ENCODE measurements at places on chromosomes 5 and 9. TPM values are rescaled to one million over a fixed set of nuclear protein-coding genes. Genes with fewer than 3 reads are reported as not detected.

DNA sequence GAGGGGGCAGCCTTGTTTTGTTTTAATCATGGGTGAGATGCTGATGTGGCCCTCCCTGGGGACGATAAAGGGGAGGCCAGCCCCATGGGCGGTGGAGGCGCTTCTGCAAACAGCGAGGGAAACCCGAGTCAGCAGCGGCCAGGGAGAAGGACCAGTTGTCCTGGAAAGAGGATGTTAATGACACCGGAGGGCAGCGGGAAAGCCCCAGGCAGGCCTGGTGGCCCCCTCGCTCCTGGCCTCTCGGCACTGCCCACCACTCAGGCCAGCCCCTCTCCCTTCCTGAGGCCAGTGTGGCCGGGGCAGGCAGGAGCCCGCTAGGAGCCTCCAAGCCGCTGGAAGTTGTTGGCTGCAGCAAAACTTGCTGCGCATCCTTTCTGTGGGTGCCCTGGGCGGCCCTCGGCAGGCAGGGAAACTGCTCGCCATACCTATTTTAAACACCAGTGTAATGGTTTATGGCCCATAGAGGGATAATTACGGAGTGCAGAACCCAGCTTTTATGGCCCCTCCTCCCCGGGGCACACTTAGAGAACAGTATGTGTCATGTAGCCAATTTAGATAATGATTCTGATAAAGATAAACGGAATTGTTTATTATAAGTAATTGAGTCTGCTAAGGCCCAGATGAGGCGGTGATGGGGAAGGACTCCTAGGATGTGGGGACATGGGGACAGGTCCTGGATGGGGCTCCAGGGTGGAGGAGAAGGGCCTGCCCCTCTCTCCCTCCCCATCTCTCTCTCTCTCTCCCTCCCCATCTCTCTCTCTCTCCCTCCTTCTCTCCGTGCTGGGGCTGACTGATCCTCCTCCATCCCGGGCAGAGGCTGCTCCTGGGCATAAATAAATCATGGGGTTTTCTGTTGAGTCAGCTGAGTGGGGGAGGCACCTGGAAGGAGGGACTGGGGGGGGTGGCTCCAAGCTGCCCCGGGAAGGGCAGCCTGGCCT lies 36.9 kb downstream of the LMX1B start:
- DNase-seq = no peak

DNA sequence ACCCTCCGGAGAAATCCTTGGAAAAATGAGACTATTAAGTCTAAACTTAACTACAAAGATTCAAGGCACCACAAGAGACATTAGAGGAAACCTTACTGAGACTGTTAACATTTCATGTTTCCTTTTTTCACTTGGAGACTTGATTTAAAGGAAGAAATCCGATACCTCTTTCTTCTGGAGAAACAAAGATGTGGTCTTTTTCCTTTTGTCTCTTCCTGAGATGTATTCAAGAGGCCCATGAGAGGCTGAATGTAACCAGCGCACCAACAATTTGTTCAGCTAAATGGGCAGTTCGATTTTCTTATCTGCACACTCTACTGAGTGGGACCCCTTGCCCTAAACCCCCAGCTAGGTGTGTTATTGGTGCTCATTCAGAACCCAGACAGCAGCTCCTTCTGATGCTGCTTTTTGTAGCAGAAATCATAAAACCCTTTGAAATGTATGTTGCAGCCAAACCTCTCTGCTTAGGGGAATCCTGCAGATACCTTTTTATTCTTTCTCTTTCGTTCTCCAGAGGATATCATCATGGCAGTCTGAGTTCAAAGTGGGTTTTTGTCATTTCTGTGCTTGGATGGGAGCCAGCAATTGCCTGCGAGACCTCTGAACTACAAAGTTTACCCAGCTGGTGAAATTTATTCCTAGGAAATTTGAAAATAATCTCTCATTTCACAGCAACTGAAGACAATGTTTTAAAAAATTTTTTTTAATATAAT lies 41.9 kb upstream of the ACTBL2 start:
- no peak for DNase-seq

- no peak for DNase-seq
Measured at GRCh38 chr9:107172979-107173347, 110.1 kb upstream of the RAD23B start.

DNA sequence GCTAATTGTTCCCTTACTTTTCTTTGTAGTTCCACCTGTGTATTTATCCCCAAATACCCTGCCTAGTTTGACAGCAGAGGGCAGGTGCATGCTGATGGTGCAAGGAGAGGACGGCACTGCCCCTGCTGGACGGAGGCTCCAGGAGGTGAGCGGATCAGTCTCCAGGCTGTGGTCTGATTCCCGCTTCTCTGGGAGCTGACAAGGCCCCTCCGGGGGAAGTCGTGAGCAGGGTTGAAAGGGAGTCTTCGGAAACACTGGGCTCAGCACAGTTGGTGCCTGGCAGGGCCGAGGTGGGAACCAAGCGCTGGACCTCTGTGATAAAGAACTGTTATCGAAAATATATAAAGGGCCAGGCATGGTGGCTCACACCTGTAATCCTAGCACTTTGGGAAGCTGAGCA lies 52.9 kb downstream of the RASGEF1C start:
- no peak for DNase-seq

MED27 gene
- 21.3 TPM for total RNA-seq
